ENCODE measurements at places on chromosomes 7 and 10. TPM values are rescaled to one million over a fixed set of nuclear protein-coding genes. Genes with fewer than 3 reads are reported as not detected.

The ASZ1 gene
- total RNA-seq, result not detected

The CADPS2 gene
- 26.9 TPM for total RNA-seq

The WEE2 gene
- total RNA-seq, result not detected

The GOLGA7B gene
- not detected for total RNA-seq

The SBDS gene
- 94.1 TPM for total RNA-seq

The CPVL gene
- 3.2 TPM for total RNA-seq

The ELN gene
- total RNA-seq, result 101 TPM

The TLL2 gene
- total RNA-seq, result under 0.01 TPM

The MARCHF5 gene
- total RNA-seq, result 14.0 TPM

The FAM25C gene
- total RNA-seq, result not detected

The CACNA2D1 gene
- 46.0 TPM for total RNA-seq

The PRKAR2B gene
- total RNA-seq, result 6.9 TPM

The INMT gene
- total RNA-seq, result 219 TPM

The TBATA gene
- total RNA-seq, result not detected

The C10orf62 gene
- total RNA-seq, result not detected

The HECW1 gene
- total RNA-seq, result 3.6 TPM

The TEX47 gene
- total RNA-seq, result not detected

The WDR86 gene
- total RNA-seq, result 17.7 TPM

The NPTX2 gene
- 2.5 TPM for total RNA-seq

The PTPN20 gene
- total RNA-seq, result 0.27 TPM

The COL28A1 gene
- total RNA-seq, result 0.09 TPM

The SFTPA2 gene
- not detected for total RNA-seq

The MSANTD7 gene
- total RNA-seq, result 7.7 TPM

The OR6B1 gene
- not detected for total RNA-seq

The STEAP4 gene
- total RNA-seq, result 2.1 TPM

The MAGI2 gene
- total RNA-seq, result 16.1 TPM

The NKX1-2 gene
- total RNA-seq, result not detected

The PRKG1 gene
- total RNA-seq, result 45.6 TPM

The H2BK1 gene
- total RNA-seq, result not detected

The NXPH1 gene
- not detected for total RNA-seq

The ANKRD22 gene
- 0.33 TPM for total RNA-seq

The NUTM2B gene
- 0.09 TPM for total RNA-seq

The TCERG1L gene
- total RNA-seq, result not detected

The ANKRD7 gene
- total RNA-seq, result 1.4 TPM

The CLCN1 gene
- total RNA-seq, result 0.16 TPM

The CPA2 gene
- not detected for total RNA-seq

The SPDYE6 gene
- total RNA-seq, result not detected

The NKX2-3 gene
- total RNA-seq, result not detected

The FAM131B gene
- 3.2 TPM for total RNA-seq

The IL6 gene
- total RNA-seq, result 3.8 TPM

The RALA gene
- total RNA-seq, result 61.5 TPM

The EIF5AL1 gene
- 1.5 TPM for total RNA-seq

The SUFU gene
- 4.8 TPM for total RNA-seq

The CAMK1D gene
- total RNA-seq, result 2.3 TPM

The ELFN1 gene
- total RNA-seq, result 3.8 TPM

The TMEM176B gene
- total RNA-seq, result not detected

The ACSM6 gene
- not detected for total RNA-seq

The LBX1 gene
- total RNA-seq, result 0.08 TPM
